Uterus (tissue), 4 donors: ENCODE measurements at places on chromosomes 4 and X. TPM values are rescaled to one million over a fixed set of nuclear protein-coding genes. Genes with fewer than 3 reads are reported as not detected.

DNA sequence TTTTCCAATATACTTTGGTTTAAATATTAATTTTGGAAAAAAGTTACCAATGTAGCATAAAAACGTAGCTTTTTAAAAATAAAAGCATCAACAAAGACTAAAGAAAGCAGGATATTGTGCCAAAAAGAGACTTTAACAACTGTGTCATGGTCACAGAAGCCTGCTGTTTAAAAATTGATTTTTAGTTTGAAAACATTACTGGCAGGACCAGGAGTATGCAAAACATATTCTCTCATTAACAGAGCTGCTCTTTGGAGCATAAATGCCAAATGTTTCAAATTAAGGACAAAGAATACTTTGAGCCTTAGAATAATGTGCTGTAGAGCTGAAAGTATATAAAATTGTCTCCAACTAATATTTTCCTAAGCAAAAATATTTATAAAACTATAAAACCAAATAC, 279.0 kb downstream of the ARAP2 start:
- DNase-seq: no peak

DNA sequence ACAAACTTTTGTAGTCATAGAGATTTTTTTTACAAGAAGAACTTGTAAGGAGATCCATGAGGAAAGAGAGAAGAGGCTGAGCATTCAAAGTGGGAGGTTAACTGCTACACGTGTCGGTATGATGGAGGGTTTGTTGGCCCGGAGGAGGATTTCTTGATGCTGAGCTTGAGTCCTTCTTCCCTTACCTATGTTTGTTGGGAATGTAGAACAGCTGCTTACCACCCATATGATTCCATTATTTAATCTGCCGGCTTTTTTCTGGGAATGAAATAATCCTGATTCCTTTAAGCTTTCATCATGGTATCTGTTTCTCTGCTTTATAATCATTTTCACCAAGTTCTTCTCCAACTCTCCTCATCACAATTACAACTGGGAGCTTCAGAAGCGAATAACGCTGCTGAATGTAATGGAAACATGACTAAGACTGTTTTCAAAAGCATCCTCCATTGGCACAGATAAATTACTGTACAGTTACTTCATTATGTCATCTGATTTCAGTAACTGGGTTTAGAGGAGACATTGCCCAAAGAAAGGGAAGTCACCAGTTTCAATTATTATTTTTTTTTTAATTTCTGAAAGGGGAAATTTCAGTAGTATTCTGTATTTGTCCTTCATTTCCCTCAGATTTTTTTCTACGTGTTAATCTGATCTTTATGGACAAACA, 420.6 kb downstream of the SPRY1 start:
- DNase-seq: no peak

GRCh38 chr4:57443308-57443707, 333.1 kb upstream of the IGFBP7 start:
- no peak for DNase-seq

- DNase-seq: no peak
Observed at GRCh38 chr4:95290702-95291101, 258.1 kb downstream of the UNC5C start.

DNA sequence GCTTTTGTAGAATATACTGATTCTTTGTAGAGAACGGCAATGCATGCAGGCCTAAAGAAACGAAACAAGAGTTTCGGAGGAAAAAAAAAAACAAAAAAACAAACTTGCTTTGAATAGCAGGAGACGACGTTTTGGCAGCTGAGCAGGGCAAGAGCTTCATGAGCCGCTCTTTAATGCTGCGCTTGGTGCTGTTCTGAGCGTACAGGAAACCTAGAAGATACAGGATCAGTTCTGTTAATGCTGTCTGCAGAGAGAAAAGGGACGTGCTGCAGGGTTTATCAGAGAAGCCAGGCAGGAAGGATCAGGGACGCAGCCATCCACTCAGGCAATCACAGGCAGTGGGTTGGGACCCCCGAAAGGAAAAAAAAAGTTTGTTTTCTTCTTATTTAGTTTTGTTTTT, 182.2 kb downstream of the PACRGL start:
- no peak for DNase-seq

GRCh38 chrX:151753313-151754046, 18.9 kb downstream of the CNGA2 start:
- DNase-seq: peak; percentile 31

DNA sequence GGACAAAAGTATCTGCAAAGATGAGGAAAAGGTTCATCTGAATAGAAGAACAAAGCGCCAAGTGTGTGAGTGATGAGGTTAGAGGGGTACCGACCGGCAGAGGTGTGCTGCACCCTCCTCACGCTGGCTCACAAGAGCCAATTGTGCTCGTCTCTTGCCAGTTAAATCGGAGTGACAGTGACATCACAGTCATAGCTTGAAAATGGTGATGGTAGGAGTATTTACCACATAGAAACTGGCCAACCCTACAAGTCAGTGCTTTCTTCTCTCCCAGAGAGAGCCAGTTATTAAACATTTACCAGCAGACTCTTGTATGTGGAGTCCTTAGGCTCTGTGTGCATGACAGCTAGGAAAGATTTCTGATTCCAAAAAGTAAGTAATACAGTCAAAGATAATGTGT, 32.4 kb downstream of the CLDN22 start:
- no peak for DNase-seq

DNA sequence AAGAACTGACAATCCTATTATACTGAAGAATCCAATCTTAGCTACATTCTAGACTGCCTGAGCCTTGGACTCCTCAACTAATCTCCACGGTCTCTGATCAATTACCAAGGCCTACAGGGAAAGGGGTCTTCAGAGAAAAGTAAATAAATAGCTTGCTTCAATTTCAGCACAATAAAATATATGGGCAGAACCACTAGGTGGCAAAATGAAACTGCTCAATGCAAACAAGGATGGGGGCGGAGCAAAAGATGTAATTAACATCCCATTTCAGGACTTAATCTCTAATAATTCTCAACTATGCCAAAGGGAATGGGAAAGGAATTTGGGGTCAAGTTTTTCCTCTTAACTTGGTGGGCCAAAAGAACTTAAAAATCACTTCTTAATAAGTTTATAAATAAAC, 78.4 kb upstream of the MAP3K15 start:
- DNase-seq: no peak

DNA sequence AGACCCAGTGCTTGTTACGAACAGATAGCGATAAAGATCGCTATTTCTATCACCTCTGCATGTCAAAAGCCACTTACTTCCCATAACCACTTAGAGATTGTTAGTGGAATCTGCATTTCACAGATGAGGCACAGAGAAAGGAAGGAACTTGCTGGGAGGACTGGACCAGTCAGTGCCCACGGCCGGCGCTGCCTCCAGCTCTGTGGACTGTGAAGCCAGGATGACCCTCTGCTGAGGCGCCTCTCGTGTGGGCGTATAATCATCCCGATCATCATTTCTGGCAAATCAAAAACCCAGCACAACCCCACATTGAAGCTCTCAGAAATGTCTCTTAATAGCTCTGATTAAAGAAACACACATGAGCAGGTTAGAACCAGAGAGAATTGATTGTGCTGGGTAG, 61.5 kb upstream of the ADRA2C start:
- no peak for DNase-seq

DNA sequence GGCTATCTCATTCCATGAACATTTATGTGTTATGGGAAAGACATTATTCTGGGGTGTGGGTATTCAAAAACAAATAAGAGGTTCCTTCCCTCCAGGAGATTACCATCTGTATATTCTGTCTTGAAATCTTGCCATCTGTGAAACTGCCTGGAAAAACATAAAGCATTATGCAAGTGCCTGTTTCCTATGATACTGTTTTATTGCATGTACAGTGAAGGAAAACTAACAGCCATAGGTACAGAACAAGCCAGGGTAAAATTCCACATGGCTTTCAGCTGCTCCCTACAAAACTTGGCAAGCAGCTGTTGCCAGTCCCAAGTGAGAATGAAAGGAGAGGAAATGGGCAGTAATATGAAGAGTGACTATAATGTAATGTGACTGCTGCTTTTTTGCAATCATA, 136.0 kb downstream of the GUCY2F start:
- no peak for DNase-seq

DNA sequence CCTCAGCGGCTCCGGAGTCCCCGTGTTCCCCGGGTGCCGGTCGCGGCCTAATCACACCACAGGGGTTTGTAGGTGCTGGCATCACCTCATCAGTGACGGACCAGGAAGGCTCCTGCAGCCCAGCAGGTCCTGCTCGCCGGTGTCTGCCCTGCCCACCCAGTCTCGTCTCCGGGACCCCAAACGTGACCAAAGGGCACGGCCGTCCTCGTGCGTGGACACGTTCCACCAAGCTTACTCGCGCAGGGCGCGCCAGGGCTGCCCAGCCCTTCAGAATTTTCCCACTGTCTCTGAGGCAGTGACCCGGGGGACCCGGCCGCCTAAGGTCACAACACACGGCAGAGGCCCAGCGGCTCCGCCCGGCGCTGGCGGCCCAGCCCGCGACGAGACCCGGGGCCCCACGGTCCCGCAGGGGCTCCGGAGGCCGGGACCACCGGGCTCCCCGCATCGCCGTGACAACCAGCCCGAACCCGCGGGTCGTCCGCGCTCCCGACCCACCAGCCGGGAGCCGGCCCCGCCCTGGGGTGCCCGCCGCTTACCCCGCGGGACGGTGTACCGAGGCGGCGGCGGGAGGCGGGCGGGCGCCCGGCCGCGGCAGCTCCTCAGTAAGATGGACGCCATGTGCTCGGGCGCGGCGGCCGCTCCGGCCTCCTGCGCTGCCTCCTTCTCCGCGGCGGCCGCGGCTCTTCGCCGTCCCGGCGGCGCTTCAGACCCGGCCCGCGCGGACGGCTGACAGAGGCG, 454 bp downstream of the LETM1 start:
- no peak for DNase-seq

- DNase-seq: no peak
Observed at GRCh38 chrX:99795495-99795894, 614.6 kb downstream of the PCDH19 start.

DNA sequence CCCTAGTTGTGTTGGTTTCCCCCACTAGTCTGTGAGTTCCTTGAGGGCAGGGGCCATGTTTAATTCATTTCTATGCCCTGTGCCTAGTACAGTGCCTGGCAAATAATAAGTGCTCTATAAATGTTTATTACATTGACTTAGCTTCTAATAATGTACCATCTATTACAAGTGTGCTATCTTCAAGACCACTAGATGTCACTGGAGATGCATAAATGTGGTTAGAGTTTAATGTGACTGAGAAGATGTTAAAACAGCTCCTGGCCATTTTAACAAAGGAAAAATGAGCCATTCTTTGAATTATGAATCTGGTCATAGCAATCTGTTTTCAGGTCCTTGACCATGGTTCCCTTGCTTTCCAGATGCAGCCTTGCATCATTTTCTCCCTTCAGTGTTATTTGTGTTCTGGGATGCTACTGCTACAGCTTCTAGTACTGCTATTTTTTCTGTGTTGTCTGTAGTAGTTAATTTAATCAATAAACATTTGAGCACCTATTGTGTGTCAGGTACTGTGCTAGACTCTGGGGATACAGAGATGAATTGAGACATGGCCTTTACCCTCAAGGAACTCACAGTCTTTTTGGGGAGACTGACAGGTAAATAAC, 43.2 kb downstream of the SLC9A6 start:
- no peak for DNase-seq

DNA sequence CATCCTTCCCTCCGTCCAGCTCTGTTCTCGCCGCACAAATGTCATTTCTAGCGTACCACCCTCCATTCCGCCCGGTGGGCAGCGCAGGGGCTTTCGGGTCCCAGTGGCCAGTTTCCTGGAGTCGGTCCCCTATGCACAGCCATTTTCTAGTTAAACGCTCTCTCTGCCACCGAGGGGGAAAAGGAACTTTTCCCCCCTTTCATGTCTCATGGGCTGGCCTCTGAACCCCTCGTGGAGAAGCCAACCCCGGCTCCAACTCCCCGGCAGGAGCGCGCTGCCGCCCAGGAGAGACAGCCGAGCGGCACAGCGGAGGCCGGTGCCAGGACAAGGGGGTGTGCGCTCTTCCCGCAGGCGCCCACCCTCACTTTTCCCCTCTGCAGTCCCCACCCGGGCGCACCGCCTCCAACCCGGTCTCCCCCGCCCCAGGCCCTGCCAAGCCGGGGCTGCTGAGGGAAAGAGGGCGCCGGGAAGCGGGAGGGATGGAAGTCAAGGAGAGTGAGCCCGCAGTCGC, 662 bp downstream of the APBB2 start:
- peak; percentile 40 for DNase-seq

GRCh38 chr4:8289151-8289750, 19.7 kb downstream of the HTRA3 start:
- peak; percentile 10 for DNase-seq

DNA sequence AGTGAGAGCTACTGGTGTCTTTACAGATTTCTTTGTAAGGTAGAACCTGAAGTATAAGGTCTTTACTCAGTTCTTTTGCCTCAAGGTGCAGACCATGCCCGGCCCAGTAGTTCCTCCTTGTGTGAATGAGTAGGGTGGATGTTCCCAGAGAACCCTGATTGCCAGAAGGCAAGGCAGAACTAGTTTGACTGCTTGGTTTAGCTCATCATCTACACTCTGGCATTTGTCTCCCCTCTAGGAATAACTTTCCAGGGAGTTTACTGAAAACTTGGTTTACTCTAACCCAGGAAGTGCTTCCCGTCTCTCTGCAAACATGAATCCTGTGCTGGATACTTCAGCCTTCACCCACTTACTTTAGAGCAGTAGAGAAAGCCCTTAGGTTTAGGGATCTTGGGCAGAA, 29.1 kb downstream of the MCUB start:
- DNase-seq: no peak

The HSFX3 gene
- not detected for total RNA-seq

The FGFBP1 gene
- not detected for total RNA-seq

The ZCCHC13 gene
- total RNA-seq: not detected

The TMEM47 gene
- total RNA-seq: 80.2 TPM

The SPINK2 gene
- not detected for total RNA-seq

The PABPC5 gene
- total RNA-seq: 15.2 TPM

The MSANTD1 gene
- total RNA-seq: 3.3 TPM

The LDOC1 gene
- 5.2 TPM for total RNA-seq

The TRO gene
- total RNA-seq: 32.6 TPM

The RRH gene
- total RNA-seq: not detected

The ZFYVE28 gene
- 16.7 TPM for total RNA-seq

The GLRA3 gene
- 0.09 TPM for total RNA-seq

The STATH gene
- not detected for total RNA-seq

The PKD2 gene
- 136 TPM for total RNA-seq
